Activated CD4-positive, alpha-beta T cell treated with anti-CD3 and anti-CD28 coated beads, Interleukin-2, amount 50 U/mL, for 4 hours (primary cell): ENCODE measurements at places on chromosomes 2 and 18.
A peak's percentile ranks its signal among the peaks of the same experiment; 100 is the strongest.

GRCh38 chr18:63508596-63508995, 31.8 kb downstream of the SERPINB5 start:
- no peak for DNase-seq

DNA sequence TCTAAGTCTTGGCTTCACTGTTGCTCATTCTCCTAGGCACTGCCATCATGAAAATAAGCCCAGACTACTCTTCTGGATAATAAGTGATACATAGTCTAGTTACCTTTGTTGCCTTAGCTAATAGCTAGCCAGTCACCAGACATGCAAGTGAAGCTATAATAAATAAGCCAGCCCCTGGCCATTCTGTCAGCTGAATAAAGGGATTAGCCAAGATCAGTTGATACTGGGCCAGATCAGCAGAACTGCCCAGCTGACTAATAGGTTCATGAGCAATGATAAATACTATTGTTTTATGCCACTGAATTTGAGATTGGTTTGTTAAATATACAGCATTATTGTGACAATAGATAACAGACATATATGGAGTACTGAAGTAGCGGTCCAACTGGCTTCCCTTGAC, 8.0 kb upstream of the C2orf69 start:
- DNase-seq, result no peak

DNA sequence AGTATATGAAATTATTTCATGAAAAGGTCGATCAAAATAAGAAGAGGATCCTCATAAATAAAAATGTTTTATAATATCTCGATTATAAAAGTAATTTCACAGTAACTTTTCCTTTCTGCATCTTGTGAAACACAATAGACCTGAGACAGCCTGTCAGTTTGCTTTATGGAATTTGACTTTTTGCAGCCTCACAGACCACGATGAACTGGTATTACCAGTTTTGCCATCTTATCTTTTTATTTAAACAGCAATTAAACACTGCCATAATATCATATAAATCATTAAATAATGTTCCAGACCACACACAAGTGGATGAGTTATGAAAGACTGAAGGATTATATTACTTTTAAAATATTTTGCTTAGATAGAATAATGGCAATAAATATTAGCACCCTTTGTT, 10.7 kb upstream of the GALNT3 start:
- DNase-seq, result no peak

DNA sequence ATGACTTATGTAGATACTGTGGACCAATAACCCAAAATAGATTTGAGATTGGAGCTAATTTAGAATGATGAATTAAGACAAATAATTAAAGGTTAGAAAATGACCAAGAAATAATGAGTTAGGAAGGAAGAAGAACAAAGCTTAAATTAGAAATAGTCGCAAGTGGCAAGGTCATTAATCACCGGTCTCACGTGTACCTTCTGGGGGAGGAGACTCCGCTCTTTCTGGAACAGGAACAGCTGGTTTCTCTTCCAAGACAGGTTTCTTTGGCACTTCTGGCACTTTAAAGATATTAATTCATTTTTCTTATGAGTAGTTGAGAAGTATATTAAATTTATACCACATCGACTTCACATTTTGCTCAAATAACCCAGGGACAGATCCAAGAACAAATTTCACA, 156.7 kb downstream of the TTN start:
- DNase-seq, result no peak

- DNase-seq, result peak; percentile 75
Measured at GRCh38 chr2:201642579-201643215, 606 bp downstream of the TMEM237 start.

- no peak for DNase-seq
Measured at GRCh38 chr18:13811993-13812392, 12.0 kb upstream of the MC5R start.

GRCh38 chr2:164061129-164061746, 325.4 kb upstream of the FIGN start:
- no peak for DNase-seq

DNA sequence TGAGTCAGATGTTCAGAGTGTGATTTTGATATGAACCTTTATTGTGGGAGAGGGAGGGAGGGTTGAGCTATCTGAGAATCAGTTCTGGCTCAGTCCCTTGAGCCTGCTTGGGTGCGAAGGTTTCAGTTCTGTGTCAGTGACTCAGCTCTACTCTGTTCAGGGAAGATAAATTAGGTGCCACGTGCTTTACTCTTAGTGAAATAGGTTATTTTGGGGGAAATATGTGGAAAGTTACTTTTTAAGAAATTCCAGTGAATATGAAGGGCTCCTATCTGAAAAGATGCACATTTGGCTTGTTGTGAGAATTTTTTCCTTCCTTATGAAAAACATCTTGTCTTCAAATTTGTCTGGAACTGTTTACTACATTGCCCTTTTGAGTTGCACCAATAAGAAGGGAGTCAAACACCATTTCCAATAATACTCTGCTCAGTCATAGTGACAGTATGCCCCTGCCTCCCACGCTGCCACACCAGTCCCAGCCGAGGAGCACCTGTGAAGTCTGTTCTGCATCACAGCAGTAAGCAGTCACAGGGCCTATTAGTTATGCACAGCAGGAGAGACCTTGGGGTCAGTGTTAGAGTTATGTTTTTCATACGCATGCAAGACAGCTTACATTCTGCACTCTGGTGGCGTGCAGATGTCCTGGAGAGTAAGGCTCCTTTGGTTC, 32.8 kb upstream of the DNAH7 start:
- DNase-seq, result peak; percentile 29

DNA sequence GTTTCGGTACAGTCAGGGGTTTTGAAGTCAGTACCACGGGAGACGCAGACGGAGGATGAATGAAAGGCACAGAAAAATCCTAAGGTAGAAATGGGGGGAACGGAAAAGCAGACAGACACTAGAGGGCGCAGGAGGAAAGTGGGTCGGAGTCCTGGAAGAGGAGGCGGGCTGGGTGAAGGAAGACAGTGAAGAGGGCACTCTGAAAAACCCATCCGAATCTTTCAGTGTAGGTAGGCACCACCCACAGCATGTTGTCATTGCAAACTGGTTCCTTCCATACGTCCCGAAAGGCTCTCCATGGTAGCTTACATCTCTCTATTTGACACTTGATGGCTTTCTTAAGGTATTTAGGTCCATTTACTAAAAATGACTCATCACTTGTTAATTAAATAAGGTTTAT, 18.5 kb upstream of the ZNF236 start:
- DNase-seq, result peak; percentile 68

- DNase-seq, result no peak
Measured at GRCh38 chr2:14632133-14632936, at the start of gene LRATD1. TSS of gene LRATD1 (plus strand) at chr2:14632717. CDS start at chr2:14633980, 1,263 bp downstream.

GRCh38 chr2:108195133-108195439, 44.7 kb upstream of the SULT1C3 start:
- no peak for DNase-seq

DNA sequence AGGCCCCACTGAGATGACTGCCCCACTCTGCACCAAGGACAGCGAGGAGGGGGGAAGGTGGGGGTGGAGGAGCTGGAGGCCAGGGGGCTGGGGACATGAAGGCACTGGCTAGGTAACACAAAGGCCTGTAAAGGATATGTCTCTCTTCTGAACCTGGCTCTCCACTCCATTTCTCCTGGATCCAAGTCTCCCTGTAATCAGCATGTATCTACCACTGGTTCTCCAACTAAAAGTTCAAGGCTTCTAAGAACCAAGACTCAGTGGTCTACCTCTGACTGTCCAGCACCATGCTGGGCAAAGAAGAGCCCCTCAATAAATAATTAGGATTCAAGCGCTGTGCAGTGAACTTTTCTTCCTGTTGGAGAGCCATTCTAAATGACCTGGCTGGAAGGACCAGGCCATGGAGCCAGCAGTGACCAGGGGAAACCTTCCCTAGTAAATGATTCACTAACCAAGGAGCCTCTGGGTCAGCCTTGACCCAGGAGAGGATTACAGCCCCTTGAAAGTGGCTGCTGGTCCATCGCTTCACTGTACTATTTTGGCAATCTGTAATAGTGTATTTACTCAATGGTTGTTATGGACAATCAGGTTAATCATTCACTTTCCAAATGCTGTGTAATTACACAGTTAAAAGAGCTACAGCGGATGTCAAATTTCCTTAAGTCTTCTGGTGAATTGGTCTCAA, 73.2 kb downstream of the BCL11A start:
- DNase-seq, result no peak

GRCh38 chr2:141021109-141021508, 1109.7 kb downstream of the LRP1B start:
- no peak for DNase-seq

- DNase-seq, result no peak
Measured at GRCh38 chr18:51537487-51537886, 340.0 kb upstream of the MEX3C start.

- peak; percentile 29 for DNase-seq
Measured at GRCh38 chr18:59249199-59249774, 24.0 kb downstream of the RAX start.

DNA sequence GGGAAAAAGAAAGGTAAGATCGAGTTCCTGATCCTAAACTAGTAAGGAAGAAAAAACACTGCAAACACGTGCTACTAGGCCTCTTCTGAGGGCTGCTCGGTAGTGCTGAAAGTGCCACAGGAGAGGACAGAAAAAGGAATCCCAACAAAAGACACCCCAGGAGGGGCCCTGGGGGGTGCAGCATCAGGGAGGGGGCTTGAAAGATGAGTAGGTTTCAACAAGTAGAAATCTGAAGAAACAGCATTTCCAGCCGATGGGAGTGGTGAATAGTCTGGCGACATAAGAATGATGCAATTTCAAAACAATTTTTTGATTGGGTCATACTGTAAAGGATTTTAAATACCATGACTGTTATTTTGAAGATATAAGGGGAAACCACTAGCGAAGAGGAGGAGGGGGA, 98.6 kb downstream of the NOL10 start:
- no peak for DNase-seq

DNA sequence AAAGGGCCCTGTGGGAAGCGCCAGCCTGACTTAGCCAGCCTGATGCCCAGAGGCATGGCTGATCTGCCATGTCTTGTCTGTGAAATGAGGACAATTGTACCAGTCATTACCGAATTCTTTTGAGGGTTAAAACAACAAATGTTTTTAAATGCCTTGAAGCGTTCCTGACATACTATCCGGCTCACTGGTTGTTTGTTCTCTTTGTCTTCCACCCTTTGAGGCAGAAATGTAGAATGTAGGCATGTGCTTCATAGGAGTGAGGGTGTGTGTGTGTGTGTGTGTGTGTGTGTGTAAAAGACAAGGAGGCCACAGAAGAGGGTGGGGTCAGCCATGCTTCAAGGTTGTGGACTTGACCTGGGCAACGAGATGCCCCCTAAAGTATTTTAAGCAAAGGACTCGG, 35.5 kb downstream of the TGFBRAP1 start:
- no peak for DNase-seq

DNA sequence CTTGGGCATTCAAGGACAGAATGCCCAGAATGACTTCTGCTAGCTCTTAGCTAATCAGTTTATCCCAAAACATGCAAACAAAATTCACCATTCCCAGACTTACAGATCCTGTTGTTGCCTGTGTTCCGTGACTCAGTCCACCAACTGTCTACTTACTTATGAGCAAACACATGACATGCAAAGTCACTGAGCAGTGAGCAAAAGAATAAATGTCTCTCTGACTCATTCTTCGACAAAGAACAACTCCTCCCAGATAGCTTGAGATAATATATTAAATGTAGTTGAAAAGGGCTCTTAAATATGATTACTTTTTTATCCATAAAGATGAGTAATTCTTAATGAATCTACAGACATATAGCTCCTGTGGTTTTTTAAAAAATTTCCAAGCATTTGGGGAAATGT, 9.0 kb upstream of the CREG2 start:
- DNase-seq, result no peak

DNA sequence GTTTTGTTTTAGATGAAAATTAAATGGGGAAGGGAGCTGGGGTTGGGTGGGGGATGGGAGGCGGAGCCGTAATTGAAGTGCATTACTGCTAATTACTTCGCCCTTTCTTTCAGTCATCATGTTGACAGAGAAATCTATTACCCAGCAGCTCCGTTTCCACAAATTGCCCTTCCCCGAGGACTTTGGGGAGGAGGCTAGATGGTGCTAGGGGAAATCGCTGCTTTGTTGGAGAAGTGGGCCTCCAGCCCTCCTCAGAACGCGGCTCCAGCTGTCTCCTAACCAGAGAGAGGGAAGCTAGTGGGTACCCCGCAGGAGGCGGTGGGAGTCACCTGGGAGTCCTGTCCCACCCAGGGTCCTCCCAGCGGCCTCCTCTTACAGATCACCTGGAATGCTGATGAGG, 130.9 kb upstream of the MYCN start:
- DNase-seq, result no peak

DNA sequence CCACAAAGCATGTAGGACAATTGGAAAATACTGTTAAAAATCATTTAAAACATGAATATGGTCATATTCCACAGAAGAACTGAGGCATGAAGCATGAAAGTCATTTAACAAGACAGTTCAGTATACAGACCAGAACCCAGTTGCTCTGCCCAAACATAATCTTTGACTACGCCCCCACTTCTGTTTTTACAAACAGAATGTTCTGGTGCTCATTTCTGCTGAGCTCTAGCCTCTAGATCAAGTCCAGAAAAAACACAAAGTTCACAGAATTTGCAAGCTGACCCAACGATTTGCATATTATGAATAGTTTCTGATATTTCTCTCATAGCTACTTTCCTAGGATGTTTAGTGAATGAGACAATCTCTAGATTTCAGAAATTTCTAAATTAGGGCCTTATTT, 424.9 kb downstream of the PID1 start:
- DNase-seq, result no peak

GRCh38 chr2:241893265-241893664, 23.7 kb downstream of the RTP5 start:
- DNase-seq, result no peak
